ENCODE measurements at places on chromosomes 3 and 15. TPM values are rescaled to one million over a fixed set of nuclear protein-coding genes. Genes with fewer than 3 reads are reported as not detected.

Gene IL17RB
- total RNA-seq = 0.39 TPM

DNA sequence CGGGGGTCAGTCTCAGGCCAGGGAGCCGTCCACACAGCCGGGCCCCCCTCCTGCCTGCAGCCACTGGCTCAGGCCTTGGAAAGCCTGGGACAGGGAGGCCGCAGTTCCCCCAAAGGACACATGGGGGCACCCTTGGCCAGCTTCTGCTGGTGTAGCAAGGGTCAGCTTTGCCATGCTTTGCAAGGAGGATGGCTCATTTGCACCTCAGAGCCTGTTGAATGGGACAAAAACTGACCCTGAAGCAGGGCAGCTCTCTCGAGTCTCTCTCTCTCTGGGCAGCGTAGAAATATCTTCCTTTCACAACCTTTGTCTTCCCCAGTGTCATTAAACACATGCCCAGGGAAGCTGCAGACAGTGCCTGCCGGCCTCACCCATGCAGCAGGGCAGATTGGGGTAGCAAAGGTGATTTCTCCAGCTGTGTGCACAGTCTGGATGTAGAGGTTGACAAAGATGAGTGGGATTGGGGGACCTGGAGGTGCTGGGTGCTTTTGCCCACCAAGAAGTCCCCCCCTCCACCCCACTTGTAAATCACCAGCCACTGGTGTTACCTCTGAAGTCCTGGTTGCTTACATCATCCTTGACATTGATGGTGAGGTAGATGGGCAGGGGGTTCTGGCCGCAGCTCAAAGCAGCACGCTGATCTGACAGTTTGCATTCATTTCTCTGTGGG is 17.4 kb upstream of the EHD4 start:
- peak; percentile 54 for DNase-seq

Gene C3orf20
- not detected for total RNA-seq

- no peak for DNase-seq
Observed at GRCh38 chr3:71183549-71183948, 400.0 kb downstream of the FOXP1 start.

Gene IGSF11
- total RNA-seq = 0.18 TPM

GRCh38 chr3:42846685-42847522 is 28.8 kb downstream of the CYP8B1 start:
- no peak for DNase-seq
